ENCODE measurements at places on chromosomes 11 and 22. TPM values are rescaled to one million over a fixed set of nuclear protein-coding genes. Genes with fewer than 3 reads are reported as not detected.

GRCh38 chr11:83374311-83374710, 88.1 kb upstream of the CCDC90B start:
- H3K36me3 ChIP-seq = no peaks in the 10 kb centered on the region
- no peaks in the 10 kb centered on the region for H3K27me3 ChIP-seq

The NEFH gene
- 0.12 TPM for total RNA-seq

The ZNRF3 gene
- 0.34 TPM for total RNA-seq

The TMEM258 gene
- 64.4 TPM for total RNA-seq

GRCh38 chr22:36823186-36823839, 6.5 kb upstream of the PVALB start:
- no peak overlapping the region for H3K4me3 ChIP-seq
- no peak for DNase-seq
- no peaks in the 10 kb centered on the region for H3K4me1 ChIP-seq

The PKP3 gene
- 0.29 TPM for total RNA-seq

Measured in natural killer cell (primary cell).